ENCODE measurements at places on chromosomes 7 and 10.

DNA sequence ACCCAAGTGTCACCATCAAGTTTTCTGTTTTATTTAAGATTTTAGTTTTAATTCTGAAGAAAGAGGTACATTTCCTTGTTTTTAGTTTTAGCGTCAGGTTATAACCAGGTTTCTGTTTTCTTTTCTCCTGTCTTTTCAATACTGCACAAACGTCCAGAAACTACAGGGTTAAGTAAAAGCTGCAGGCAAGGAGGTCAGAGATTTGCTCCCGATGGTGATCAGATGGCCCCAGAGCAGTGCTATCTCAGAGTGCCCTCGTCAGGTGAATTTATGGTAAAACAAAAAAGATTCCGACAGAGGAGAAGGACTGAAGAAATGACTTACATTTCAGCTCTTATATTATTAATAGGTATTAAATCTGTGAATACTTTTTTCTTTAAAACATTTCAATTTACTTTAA is 128.2 kb downstream of the STRA8 start:
- DNase-seq = no peak

- no peak for DNase-seq
These were observed 14.1 kb downstream of the CALML5 start for GRCh38 chr10:5485290-5485689.

DNA sequence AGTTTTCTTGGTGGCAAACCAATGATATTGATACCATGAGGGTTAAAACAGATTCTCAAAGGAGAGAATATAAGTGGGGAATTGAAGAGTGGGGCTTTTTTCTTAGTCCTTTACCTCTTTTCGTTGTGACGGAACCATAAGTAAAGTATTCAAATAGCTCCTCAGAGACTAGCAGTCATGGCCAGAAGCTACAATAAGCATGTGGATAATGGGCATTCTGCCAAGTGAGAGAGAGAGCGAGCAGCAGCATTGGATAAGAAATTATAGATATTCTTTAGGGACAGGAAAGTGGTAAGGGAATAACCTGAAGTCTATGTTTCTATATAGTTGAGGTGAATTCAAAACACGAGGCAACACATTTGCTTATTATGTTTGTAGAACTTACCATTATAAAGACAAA is 235.1 kb downstream of the SEMA3E start:
- DNase-seq = no peak

DNA sequence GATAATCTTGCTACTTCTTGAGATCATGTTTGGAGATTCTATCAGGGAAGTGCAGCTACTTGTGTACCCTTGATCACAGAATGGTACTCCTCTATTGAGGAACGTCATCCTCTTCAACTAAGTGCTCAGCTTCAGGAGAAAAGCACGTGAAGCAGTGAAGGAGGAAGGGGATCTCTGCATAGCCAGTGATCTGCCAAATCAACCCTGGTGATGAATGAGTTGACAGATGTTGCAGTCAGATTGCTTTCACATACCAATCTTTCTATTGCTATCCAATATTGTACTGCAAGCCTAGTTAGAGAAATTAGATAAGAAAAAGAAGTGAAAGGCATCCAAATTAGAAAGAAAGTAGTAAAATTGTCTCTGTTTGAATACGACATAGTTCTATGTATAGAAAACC is 309.4 kb downstream of the TWIST1 start:
- no peak for DNase-seq

DNA sequence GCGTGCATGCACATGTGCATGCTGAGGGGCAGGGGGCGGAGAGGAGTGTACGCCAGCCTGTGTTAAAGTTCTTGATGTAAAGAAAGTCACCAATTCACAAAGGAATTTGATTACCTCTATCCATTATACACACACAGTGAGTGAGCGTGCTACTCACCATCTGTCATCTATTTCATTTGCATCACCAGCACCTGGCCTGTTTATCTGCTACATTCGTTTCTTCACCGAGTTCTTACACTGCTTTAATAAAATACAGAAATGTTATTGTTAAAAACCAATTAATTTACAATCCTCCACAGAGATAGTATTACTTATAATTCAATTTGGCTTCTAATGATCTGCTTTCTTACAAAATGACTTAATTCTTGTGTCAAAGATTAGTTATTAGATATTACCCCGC is 32.6 kb downstream of the NEUROD6 start:
- no peak for DNase-seq

GRCh38 chr10:7310076-7310475 is 100.8 kb downstream of the SFMBT2 start:
- DNase-seq = no peak

GRCh38 chr10:92387289-92387940 is 96.4 kb downstream of the MARCHF5 start:
- DNase-seq = no peak

GRCh38 chr10:5504146-5505072 is 5.0 kb upstream of the CALML5 start:
- DNase-seq = no peak

GRCh38 chr10:34205452-34205851 is 609.6 kb downstream of the PARD3 start:
- no peak for DNase-seq

- DNase-seq = no peak
These were observed 94.3 kb upstream of the PDE1C start for GRCh38 chr7:32164341-32164996.

DNA sequence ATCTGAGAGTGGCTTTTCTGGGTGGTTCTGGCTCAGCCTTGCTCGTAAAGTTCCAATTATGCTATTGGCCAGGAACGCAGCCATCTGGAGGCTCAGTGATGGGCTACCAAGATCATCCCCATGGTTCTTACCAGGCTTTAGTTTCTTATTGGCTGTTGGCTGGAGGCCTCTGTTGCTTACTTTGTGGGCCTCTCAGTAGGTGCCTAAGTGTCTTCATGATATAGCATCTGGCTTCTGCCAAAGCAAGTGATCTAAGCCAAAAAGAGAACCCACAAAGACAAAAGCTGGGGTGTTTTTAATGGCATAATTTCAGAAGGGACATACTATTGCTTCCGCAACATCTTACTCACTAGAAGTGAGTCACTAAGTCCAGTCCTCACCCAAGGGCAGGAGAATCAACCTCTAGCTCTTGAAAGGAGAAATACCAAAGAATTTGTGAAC is 132.0 kb upstream of the MDFIC start:
- no peak for DNase-seq

- no peak for DNase-seq
These were observed 3.9 kb downstream of the BRI3 start for GRCh38 chr7:98285157-98286092.

DNA sequence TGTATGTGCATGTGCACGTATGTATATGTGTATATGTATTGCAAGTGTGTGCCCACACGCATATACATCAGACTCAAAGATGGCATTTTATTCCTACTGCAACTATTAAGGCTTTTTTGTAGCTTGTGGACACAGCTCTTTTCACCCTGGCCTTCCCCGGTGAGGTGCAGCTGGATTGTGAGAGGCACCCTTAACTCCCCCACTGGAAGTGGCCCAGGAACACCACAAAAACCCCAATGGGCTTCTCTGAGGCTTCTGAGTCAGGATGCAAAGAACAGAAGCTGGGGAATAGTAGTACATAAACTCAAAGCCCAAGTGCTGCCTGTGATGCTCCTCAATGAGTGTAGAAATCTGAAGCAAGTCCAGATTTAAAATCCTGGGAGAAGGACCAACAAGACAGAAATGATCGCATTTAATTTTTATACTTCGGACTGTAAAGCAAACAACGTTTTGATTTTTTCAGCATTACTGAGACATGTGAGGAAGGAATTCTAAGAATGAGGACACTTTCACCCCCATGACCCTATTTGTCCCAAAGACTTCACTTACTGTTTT is 369.2 kb upstream of the MGMT start:
- no peak for DNase-seq

DNA sequence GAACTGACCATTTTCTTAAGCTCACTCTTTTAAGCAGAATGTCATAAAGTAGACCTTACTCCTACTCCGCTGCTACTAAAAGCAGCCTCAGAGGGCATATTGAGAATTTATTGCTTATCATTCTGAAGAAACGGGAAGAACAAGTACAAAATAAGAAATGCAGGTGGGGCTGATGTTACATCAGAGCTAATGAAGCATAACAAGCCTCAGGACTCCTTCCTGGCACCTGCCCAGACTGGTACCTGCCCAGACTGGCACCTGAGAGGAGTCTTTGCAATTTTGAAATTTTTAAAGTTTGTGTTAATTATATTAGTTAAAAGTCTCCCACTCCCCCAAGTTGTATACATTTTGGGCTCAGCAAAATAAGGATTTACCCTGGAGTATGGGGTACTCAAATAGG is 162.4 kb downstream of the SEMA3E start:
- no peak for DNase-seq

- no peak for DNase-seq
These were observed 7.4 kb downstream of the IGF2BP3 start for GRCh38 chr7:23462846-23463245.

GRCh38 chr10:111954386-111954785 is 229.2 kb downstream of the GPAM start:
- no peak for DNase-seq

DNA sequence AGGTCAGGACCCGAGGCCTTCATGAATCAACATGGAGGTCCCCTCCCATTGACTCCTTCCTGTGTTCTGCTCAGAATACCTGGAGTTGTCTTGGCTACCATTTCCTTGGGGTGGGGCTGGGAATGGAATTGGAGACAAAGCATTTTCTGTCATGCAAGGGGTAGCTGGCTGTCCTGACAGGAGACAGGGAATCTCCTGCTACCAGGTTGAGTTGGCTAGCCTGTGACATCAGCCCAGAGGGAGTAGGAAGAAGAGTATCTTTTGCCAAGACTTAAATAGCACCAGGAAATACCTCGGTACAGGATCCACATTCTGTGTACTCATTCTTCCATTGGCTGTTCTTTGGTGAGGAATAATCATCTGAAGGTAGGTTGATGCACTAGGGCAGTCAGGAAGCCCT is 4.9 kb downstream of the ZDHHC16 start:
- no peak for DNase-seq

- DNase-seq = no peak
These were observed 7.7 kb downstream of the GRM8 start for GRCh38 chr7:127245002-127245401.

DNA sequence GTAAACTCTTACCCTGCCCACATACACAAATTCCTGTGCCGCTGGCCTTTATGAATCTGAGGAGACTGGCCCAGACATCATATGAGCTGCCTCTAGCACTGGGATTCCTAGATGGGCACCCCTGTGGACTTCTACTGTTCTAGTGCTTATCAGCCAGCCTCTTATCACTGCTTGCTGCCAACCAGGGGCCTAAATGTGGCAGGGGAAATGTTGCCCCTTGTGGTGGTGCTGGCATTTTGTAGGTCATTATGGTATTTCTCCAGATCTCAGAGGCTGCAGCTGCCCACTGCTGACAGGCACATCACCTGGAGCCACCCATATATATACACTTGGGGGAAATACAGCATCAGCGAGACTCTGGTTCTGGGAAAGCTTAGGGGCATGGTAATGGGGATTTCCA is 5.4 kb downstream of the SFR1 start:
- no peak for DNase-seq

DNA sequence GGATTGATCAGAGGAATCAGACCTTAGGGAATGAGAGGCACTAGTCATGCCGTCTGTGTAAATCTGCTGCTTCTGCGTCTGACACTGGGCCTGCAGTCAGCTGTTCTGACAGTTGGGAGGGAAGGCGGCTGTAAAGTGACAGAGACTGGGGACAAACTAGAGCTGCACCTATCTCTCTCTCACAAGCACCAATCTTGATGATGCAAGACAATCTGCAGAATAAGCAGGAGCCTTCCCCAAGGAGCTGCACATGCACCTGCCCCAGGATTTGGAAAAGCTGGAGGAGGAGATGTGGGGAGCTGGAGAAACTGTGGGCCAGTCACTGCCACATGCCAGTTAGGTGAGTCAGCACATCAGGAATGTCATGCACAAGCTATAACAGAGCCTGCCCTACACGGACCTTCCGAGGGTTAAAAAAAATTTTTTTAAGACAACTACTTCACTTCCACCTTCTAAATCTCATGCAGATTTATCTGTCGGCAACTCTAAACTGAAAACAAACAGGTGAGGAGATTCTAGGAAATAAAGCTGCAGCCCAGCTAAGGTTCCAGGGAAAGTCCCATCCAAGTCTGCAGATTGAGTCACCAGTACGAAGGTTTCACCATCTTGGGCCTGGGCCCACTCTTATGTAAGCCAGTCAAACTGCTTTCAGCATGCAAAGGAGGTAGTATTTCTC is 39.2 kb downstream of the ENO4 start:
- no peak for DNase-seq

DNA sequence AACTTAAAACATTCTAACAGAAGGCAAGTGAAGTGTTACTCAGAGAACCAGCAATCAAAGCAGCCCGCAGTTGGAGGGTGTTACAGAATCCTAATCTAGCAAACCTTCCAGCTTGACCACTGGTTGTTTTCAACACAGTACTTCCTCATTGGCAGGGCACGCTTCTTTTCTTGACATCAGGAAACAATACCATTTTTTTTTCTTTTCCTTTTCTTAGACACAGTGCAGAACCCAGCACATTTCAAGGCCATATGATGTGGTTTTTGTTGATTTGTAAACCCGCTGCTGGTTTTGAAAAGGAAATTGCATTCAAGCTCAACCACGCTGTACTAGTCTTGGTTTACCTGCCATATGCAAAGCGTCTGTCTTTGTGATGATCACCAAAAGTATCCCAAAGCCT is 33.4 kb downstream of the RHOBTB1 start:
- DNase-seq = no peak

DNA sequence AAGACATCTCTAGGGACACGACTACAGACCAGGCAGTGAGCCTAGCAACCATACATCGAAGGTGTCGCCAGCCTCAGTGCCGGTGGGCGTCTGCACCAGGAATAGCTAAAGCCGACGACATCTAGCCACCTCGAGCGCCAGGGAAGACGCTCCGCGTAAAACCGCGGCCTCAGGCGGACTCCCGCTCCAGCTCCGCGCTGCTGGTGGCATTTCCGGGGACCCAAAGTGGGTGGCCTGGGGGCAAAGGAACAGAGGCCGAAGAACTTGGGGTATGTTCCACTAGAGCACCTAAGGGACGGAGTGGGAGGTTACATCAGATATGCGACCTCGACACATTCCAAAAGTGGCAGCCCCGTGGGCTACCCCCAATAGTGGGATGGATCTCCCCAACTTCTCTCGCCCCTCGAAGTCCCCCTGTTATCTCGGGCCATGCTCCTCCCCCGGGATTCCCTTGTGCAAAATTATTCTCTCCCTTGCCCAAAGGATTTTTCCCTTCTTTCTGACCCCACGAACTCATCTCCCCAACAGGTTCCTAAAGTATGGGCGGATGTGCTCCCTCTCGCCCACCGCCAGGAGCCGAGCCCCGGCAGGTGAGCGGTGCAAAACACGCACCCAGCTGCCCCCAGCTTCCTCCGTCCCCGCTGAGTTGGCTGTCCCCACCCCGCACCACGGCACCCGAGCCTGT is 1.2 kb downstream of the KCNMA1 start:
- no peak for DNase-seq

GRCh38 chr7:19020062-19020461 is 97.4 kb downstream of the TWIST1 start:
- DNase-seq = no peak

GRCh38 chr10:27578316-27578715 is 74.2 kb downstream of the RAB18 start:
- no peak for DNase-seq
